GM06990 (cell line): ENCODE measurements at places on chromosomes 6 and 20.

GRCh38 chr6:109060571-109060970 lies 34.1 kb downstream of the SESN1 start:
- no peak for DNase-seq

- no peak for DNase-seq
These were observed 51.1 kb downstream of the TBC1D7 start for GRCh38 chr6:13277231-13277630.

GRCh38 chr6:163647624-163648023 lies 233.1 kb downstream of the QKI start:
- DNase-seq: no peak

DNA sequence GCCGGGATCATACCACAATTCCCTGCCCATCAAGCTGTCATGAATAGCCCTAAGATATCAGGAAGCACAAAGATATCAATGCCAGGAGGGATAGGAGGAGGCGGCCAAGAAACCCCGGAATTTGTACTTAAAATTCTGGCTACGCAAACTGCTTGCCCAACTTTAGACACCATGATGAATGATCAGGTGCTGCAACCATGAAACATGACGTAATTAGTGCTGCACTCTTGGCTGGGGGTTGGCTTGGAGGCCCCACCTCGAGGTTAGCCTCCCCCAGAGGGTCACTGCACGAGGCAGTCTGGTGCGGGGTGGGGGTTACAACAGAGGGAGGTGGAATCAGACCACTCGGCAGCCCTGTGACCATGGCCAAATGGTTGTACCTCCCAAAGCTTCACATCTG lies 8.9 kb downstream of the SIRPA start:
- no peak for DNase-seq

DNA sequence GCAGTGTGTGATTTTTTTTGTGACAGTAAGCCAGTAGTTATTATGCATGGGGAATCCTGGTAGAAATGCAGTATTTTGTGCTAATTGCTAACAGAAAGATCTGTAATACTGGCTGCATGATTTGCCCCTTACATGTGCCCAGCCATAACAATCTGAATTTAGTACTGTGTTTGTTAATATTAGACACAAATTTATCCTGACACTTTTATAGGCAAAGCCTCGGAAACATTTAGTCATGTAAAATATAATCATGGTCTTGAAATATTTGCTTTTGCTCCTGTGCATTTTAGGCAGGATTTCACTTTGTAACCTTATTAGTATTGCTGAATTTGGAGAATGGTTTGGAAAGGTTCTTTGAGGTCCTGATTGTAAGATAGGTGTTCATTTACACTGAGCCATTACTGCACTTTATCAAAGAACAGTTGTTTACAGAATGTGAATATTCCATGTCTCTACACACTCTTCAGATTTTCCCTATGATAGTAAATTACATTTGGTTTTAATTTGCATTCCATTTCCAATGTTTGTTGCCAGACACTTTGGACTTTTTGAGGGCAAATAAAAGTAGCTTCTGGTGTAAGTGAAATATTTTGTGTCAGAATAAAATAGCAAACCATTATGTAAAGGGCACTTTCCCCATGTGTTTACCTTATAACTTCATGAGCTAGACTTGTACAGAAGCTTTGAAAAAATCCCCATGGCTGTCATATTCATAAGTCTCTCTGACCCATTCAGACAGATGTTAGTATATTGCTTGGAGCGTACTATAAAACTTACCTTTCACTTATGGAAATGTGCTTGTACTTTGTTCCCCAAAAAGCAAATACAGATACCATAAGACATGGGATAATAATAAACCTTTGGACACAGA lies 349.9 kb downstream of the ARHGAP18 start:
- DNase-seq: no peak
